Ureter (tissue), 1 donor: ENCODE measurements at places on chromosomes 12 and 14.

- no peak for DNase-seq
Measured at GRCh38 chr14:60242429-60242828, 6.6 kb upstream of the PPM1A start.

- no peak for DNase-seq
Measured at GRCh38 chr12:9925705-9926393, 6.3 kb downstream of the CLEC2A start.

DNA sequence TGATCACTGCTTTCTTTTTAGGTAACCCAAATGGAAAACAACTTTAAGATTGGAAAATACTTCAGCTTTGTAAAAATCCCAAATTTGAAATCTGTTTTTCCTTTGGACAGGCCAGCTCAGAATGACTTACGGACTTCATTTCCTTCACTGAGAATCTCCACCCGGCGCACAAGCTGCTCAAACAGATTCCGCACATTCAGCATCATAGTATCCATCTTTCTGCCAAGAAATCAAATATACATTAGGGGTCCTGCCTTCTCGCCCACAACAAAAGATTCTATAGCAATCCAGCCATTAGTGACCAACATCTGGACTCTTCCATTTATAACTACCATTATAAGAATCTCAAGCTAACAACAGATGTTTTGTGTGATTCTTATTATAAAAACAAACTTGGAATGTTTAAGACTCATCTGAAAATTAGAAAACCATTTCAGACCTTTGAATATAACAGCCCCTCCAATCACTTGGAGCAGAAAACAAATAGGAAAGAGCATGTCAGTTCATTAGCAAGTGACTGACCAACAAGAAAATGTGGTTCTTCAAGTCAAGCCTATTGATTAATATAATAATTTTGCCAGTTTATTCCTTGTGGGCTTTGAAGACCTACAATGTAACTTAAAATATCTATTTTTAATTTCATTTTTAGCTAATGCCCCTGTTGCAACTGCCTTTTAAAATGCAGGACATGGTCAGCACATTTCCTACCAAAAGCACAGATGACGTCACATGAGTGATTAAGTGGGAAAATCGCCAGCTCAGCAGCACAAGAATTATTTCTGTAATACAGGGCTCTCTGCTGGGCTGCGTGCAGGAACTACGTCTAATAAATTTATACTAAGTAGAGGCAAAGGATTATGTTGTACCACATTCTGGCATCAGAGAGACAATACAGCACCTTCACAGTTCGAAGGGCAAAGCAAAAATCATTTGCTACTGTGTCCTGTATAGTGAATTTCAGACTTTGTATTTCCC, 8.5 kb downstream of the RACGAP1 start:
- DNase-seq, result peak; percentile 65

DNA sequence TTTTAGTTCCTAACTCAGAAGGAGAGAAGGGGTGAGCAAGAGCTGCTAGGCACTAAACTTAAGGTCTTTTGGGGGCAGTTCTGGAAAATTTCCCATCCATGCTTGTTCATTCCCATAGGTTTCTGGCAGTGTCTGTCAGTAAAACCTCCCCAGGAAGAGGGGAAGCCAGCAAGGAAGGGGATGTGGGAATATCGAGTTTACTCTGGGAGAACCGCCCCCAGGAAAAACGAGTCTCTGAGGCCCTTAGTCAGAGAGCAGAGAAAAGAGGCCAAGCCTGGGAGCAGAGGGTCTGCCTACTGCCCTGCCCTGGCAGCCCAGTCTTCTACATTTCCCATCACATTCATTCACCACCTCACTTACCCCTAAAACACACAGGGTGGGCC, 55.9 kb downstream of the TMCC3 start:
- DNase-seq, result no peak

DNA sequence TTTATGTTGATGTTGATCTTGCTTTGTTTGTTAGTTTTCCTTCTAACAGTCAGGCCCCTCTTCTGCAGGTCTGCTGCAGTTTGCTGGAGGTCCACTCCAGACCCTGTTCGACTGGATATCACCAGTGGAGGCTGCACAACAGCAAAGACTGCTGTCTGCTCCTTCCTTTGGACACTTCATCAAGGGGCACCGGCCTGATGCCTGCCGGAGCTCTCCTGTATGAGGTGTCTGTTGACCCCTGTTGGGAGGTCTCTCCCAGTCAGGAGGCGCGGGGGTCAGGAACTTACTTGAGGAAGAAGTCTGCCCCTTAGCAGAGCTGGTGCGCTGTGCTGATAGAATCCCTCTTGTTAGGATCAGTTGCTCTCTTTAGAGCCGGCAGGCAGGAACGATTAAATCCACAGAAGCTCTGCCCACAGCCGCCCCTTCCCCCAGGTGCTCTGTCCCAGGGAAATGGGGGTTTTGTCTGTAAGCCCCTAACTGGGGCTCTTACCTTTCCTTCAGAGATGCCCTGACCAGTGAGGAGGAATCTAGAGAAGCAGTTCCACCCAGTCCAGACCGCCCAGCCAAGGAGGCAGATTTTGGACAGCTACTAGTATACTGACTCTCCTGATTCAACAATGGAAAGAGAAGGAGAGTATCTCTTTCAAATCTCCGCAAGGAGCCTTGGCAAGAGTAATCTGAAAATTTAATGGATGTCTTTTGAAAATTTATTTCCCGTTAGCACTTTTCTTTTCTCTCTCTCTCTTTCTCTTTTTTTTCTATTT, 25.2 kb downstream of the MIA2 start:
- DNase-seq, result no peak
